Ecto neural progenitor cell (in vitro differentiated cells): ENCODE measurements at places on chromosomes 1 and 21.

DNA sequence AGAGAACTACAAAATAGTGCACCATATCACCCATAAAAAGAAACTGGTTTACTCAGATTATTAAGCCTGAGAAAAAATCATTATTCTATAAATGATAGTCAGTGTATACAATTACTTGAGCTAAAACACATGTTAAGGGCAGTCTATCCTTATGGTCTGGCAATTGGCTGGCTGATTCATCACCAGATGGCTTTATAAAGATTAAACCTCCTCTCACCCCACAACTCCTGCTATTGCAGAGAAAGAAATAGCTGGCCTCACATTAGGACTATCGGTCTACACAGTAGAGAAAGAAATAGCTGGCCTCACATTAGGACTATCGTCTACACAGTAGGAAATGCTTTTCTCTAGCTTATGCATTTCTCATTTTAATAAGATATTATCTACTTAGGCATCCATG is 21.2 kb downstream of the CEP170 start:
- no peak for DNase-seq

- no peak for DNase-seq
Observed at GRCh38 chr1:56437959-56438358, 141.4 kb downstream of the PLPP3 start.

GRCh38 chr1:41393716-41394368 is 32.6 kb downstream of the FOXO6 start:
- no peak for DNase-seq

DNA sequence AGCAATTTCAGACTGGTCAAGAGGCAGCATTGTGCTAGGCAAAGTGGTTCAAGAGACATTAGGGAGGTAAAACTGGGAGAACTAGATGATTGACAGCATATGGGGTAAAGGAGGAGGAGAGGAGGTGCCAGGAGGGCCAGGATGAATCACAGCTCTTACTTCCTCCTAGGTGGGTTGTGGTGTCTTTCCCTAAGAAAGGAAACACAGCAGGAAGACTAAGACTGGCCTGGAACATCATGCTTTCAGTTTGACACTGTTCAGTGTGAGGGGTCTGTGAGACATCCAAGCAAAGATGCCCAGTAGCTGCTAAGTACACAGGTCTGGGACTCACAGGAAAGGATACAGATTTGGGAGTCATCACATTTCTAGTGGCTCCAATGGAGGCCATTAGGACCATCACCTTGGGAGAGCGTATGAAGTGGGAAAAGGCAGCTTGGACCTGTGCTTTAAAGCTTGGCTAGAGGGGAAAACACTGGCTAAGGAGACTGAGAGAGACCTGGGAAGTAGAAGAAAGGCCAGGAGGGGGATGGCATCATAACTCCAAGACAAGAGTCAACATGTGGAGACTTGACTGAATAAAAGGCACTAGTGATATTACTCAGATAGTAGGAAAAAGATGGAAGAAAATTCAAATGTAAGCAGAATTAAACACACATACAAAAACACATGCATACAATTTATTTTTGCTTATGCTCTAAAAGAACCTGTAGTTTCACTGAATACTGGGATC is 17.3 kb downstream of the CD58 start:
- no peak for DNase-seq

DNA sequence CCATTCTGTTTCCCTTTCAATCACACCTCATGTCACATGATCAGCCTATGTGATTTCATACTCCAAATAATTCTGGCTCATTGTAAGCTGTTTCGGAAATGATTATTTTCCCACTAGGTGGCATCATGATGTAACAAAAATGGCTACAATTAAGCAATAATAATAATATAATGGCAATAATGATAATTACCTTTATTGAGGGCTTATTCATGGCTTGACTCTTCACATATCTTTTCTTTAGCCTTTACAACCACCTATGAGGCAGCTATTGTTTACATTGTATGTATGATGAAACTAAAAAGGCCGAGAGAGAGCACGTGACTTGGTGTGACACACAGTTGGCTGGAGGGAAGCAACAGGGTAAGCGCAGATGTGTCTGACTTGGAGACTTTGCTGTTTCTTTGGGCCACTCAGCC is 12.5 kb upstream of the KPRP start:
- no peak for DNase-seq

GRCh38 chr1:223765719-223766340 is 53.5 kb downstream of the CAPN2 start:
- DNase-seq = no peak

DNA sequence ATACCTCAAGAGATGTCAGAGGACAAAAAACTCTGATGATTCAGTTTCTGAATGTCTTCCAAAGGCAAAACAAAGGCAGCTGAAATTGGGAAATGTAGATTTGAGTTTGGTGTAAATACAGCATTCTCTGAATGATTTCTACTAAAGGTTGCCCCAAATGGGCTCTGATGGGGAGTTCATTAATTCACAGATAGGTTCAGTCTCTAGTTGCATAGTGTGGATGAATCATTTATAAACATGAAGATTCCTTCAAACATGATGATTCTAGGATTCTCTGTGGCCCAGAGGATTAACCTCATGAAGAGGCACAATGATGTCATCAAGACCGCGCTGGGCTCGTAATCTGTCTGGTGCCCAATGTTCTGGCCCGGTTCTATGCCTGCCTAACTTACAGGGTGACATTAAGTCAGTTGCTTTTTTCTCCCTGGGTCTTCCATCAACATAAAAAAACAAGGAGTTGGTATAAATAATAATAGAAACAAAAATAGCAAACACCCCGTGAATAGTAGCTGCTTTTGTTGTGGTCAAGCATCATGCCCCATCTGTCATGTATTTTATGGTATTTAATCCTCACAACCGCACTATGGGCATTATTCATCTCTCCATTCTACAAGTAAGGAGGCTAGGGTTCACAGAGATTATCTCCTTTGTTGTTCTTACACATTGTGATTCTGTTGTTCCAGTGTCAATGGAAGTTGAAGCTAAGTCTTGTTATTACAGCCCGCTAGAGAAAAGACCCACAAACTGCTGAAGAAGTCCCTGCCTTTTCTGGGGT is 509.6 kb upstream of the USP24 start:
- DNase-seq = no peak

GRCh38 chr1:230074762-230075161 is 7.7 kb downstream of the GALNT2 start:
- no peak for DNase-seq

- DNase-seq = no peak
Observed at GRCh38 chr1:27507960-27508665, 18.1 kb upstream of the WASF2 start.

DNA sequence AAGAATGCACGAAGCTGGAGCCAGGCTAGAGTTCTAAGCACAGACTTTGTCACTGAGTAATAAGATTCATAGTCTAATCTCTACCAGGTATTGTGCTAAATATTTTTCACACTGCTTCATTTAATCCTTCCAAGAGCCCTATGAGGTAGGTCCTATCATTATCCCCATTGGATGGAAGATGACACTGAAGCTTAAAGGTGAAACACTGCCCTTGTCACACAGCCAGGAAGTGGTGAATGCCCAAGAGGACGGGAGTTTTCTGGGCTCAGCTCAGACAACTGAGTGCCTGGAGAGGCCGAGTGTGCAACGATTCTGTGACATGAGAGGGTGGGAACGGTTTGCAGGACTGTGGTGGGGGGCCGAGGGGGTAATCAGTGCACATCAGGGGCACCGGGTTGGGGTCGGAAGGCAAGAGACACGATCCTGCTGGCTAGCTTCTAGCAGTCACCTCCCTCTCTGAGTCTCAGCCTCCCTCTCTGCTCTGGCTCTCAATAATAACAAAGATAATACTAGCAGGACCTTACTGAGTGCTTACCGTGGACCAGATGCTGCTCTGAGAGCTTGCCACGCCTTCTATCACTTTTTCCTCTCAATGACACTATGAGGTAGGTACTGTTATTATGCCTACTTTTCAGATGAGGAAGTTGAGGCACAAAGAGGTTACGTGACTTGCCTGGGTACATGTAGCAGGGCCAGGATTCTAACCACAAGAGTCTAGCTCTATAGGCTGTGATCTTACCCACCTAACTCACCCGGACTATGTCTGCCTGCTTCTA is 12.4 kb downstream of the KCNQ4 start:
- DNase-seq = no peak

DNA sequence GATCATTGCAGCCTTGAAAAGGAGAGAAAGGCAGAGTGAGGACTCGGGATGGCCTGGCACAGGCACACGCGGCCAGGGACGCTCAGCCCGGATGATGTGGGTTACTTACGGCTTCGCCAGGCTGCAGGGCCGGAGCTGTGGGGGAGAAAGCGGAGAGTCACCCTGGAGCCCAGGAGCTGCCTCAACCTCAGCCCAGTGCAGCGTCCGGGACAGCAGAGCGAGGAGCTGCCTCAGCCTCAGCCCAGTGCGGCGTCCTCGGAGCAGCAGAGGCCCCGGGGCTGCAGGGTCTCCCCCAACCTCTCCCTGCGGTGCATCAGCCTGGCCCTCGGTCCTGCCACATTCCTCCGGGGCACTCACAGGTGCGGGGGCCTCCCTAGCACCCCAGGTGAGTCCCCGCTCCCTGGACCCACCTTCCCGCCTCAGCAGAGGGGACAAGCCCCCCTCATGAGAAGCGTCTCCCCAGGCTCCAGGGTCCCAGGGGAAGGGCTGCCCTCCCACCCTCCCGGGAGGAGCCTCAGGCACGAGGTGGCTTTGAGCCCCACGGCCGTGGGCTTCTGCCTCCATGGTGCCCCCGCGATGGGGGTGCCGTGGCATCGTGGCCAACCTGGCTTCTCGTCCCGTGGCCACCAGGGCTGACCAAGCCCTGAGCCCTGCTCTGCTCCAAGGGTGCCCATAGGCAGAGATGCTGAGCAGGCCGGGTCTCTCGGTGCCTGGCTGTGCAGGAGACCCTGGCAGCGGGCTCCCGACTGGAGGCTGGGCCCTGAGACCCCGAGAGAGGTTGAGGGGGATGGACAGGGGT is 10.5 kb upstream of the RNF223 start:
- peak; percentile 41 for DNase-seq

GRCh38 chr1:230930986-230931385 is 47.7 kb downstream of the TTC13 start:
- DNase-seq = no peak

DNA sequence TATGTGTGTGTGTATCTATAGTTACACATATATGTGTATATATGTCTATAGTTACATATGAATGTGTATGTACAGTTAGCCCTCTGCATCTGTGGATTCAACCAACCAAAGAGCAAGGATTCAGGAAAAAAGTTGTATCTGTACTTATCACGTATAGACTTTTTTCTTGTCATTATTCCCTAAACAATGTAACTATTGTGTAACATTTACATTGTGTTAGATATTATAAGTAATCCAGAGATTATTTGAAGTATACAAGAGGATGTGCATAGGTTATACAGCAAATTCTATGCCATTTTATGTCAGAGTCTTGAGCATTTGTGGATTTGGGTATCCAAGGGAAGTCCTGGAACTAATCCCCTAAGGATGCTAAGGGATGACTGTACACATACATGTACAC is 71.3 kb downstream of the RASAL2 start:
- DNase-seq = no peak
